HT1080 (cell line): ENCODE measurements at places on chromosomes 7 and 10.
A peak's percentile ranks its signal among the peaks of the same experiment; 100 is the strongest.

DNA sequence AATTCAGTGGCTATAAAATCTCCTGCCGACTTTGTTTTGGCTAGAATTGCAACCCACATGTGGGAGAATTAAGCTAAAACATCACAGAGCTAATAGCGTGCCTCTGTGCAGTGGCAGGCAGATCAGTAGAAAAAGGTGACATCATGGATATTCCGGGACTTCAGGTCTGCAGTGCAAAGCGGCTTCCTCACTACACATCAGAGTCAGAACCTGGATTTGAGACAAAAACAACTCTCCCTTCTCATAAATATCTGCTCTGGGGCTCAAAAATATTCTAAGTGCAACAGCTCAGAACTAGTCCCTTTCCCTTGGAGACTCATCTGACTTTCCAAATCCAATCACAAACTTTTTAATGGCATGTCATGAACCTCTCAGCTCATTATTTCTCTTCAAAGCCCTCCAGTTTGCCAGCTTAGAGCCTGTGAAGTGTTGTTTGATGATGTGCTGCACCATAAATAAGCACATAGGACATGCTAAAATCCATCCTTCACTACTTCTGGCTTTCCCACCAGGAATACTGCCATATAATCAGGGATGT is 337.1 kb downstream of the RNLS start:
- no peak for DNase-seq

- peak; percentile 83 for DNase-seq
Measured at GRCh38 chr10:13787015-13787421, 200.3 kb downstream of the PRPF18 start.

GRCh38 chr10:104336821-104337467 is 1.3 kb downstream of the ITPRIP start:
- no peak for DNase-seq

DNA sequence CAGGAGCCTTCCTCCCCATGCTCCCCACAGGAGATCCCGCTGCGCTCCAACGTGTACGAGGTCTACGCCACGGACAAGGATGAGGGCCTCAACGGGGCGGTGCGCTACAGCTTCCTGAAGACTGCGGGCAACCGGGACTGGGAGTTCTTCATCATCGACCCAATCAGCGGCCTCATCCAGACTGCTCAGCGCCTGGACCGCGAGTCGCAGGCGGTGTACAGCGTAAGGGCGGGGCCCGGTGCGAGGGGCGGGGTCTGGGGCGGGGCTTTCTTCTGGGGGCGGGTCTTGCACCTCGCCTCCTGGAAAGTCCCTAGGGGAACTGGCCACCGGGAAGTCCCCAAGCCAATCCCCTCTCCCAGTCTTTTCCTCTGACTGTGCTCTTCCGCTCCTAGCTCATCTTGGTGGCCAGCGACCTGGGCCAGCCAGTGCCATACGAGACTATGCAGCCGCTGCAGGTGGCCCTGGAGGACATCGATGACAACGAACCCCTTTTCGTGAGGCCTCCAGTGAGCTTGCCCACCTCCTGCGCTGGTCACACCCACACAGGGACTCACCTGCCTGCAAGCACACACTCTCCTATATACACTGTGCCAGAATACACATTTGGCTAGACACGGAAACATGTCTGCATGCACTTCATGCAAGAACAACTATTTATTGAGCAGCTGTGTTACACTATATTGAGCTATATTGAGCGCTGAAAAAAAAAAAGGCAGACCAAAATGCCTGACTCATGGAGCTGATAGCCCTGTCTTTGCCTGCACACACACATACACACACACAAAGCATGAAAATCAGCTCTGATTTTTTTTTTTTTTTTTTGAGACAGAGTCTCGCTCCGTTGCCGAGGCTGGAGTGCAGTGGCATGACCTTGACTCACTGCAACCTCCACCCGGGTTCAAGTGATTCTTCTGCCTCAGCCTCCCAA is 32.7 kb upstream of the VSIR start:
- no peak for DNase-seq

GRCh38 chr10:113517165-113517900 is 35.5 kb upstream of the HABP2 start:
- no peak for DNase-seq

GRCh38 chr10:12091421-12091820 is 22.7 kb downstream of the DHTKD1 start:
- DNase-seq = no peak

DNA sequence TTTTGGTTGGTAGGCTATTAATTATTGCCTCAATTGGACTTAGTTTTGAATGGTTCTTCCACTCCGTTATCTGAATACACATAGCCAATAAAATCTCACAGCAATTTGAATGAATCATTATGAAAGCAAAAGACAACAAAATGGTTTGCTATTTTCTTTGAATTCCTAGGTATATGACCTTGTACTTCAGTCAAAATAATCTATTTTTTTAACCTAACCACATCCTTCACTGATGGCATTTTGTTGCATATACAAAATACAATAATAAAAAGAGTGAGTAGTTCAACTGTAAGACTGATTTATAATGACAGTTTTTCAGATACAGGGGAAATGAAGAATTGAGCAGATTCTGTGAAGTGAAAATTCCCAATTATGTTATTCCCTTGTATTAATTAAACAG is 433.1 kb downstream of the HTR7 start:
- DNase-seq = peak; percentile 44

GRCh38 chr10:80382989-80383388 is 25.4 kb upstream of the PRXL2A start:
- DNase-seq = peak; percentile 35

DNA sequence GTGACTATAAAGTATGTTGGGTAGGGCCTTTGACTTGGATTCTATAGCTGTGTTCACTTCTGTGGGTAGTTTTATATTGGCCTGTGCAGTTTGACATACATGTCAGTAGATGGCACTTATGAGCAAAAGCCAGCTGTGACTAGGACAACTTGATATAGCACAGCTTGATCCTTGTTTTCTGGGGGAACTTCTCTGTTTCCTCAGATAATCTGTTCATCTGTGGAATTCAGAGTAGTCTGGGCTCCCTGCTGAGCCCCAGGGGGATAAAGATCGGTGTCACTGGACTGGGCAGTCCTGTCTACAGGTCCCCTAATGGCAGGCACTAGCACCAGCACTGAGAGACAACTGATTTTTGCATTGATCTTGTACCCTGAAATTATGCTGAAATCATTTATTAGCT is 25.4 kb downstream of the CYP2C9 start:
- DNase-seq = peak; percentile 45

DNA sequence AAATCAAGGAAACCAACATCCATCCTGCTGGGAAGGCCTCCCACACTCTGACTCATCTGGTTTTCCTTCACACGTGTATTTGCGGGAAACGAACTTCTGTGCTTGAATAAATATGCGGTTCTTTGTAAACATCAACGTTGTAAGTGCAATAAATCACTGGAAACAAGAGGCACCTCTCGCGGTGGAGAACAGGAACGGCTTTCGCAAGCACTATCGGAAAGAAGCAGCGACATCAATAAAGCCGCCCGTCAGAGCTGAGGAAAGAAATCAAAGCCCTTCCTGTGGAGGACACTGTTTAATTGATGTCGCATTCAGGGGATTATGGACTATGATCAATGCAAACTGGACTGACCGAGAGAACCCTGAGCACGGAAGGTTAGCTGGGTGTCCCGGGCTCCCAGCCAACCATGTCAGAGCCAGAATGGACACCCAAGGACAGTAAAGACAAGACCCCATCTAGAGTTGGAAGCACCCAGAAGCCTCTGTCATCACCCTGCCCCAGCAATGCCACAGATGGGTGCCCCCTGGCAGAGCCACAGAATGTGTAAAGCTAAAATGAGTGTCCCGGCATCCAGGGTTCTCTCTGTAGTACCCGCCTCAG is 37.6 kb downstream of the OAT start:
- peak; percentile 14 for DNase-seq

DNA sequence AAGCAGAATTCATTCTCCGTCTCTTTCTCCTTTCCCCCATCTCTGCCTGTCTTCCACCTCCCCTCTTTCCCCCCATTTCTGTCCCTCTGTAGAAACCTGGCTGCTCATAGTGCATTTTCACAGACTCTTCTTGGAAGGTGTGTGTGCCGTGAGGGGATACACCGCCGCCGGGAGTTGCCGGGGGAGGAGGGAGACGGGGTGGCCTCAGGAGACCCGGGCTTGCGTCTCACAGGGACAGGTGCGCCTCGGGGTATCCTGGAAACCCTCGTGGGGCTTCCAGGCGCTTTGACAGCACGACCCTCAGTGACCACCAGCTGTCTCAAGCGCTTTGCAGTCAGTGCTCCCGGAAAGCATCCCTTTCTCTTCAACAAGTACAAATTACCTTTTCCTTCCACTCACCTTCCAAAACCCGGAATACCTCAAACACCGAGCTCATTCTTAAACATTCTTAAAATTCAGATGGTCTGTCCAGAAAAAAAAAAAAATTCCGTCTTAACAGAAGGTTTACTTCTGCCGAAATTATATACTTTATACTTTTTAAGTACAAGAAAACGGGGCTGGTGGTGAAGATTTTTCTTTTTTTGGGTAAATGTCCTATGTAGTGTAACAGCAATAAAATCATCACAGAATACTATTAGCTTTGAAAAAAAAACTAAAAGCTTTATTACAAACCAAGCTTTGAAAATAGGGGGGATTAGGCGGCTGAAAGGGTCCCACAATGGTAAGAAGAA is 8.2 kb downstream of the EMX2 start:
- DNase-seq = no peak

DNA sequence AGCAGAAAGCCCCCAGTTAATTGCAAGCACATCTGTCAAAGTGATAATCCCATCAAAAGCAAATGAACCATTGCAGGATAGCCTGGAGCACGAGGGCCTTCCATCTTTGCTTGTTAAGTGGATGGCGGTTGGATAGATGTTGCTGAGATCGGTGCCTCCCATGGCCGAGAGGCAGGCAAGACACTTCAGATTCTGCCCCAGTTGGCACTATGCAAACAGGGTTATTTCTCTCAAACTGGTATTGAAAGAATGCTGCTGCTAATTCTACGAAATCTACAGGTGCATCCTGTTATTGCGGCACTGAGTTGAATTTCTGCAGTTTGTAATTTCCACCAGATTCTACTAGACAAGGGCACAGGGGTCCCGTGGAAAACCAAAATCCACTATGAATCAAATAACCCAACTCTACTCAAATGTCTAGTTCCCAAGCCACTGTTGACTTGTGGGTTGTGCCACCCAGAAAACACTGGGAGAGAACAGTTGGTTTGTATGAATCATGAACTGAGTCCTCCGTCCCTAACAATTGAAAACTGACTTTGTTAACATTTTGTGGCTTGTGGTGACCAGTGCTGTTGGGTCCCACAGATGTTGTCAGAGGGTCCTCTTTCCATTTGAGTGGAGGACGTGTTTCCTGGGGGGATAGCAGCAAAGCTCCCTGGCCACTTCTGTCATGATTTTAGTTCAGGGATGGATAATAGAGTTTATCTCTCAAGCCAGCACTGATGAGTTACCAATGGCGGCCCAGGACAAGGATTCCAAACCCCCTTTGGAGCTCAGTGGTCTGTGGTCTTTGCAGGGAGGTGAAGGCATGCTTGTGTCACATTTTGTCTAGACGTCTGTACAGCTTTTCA is 7.1 kb upstream of the IL2RA start:
- DNase-seq = no peak

- no peak for DNase-seq
Measured at GRCh38 chr10:8242295-8242872, 187.9 kb downstream of the GATA3 start.

GRCh38 chr10:75944061-75944460 is 512.6 kb downstream of the LRMDA start:
- no peak for DNase-seq

GRCh38 chr7:68679459-68680234 is 918.6 kb upstream of the AUTS2 start:
- no peak for DNase-seq

DNA sequence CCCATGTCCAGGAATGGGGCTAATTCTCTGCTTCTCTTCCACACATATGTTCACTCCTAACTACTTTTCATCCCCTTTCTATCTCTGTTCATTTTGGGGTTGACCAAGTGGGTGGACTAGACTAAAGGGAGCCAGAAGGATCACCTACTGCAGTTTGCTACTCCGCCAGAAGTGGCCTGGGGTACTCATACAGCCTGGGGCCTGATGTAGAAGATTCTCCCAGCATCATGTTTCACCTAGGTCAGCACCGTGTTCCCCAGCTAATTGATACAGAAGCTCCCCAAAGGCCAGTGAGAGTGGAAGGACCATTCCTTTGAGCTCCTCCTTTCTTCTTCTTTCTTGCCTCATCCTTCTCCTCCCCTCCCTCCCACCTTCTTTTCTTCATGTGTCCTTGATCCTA is 19.6 kb upstream of the IFRD1 start:
- DNase-seq = no peak

DNA sequence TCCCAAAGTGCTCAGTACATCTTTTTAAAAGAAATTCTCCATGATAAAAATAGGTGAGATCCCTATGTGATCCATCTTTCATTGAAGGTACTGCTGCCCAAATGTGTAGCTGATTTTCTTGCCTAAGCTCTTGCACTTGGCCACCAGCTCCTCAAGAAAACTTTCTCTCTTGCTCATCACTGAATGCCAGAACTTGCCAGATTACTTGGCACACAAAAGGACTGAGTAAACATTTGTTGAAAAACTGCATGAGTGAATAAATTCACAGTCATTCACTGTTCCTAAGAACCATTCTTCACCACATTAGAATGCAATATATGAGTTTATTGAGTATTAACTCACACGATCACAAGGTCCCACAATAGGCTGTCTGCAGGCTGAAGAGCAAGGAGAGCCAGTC is 99.9 kb downstream of the TRIL start:
- DNase-seq = peak; percentile 25

- peak; percentile 68 for DNase-seq
Measured at GRCh38 chr10:34121781-34122622, 693.1 kb downstream of the PARD3 start.

GRCh38 chr7:48148311-48148710 is 22.9 kb upstream of the ABCA13 start:
- no peak for DNase-seq

GRCh38 chr10:56135828-56136227 is 225.2 kb downstream of the ZWINT start:
- no peak for DNase-seq

- DNase-seq = no peak
Measured at GRCh38 chr10:2471811-2472210, 595.5 kb upstream of the PFKP start.
